ENCODE measurements at places on chromosomes 7 and 10.

DNA sequence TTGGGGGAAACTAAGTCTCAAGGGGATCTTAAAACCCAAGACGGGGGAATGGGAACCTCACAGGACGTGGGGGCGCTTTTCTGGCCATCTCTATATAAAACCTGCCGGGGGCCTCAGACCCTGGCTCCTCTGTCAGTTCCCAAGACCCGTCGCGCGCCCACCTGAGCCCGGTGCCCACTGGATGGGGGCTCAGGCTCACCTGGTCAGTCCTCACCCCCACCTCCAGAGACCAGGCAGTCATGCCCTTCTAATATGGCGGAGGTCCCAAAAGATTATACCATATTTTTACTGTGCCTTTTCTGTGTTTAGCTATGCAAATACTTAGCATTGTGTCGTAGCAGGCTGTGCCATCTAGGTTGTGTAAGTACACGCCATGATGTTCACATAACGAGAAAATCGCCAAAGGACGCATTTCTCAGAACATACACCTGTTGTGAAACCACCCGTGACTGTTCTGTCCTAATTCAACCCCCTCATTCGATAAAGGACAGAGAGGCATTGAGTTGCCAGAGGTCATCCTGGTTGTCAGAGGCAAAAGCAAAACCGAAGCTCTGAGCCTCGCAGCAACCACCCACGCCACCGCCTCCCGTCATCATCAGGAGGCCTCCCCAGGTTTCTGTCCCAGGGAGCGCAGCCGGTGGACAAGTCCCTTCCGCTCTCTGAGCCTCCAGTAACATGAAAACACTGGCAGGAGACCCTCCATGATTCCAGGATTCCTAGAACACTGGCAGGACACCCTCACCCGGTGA, 28.9 kb downstream of the OAT start:
- no peak for DNase-seq

- DNase-seq: no peak
Measured at GRCh38 chr7:644381-645305, 81.9 kb upstream of the DNAAF5 start.

DNA sequence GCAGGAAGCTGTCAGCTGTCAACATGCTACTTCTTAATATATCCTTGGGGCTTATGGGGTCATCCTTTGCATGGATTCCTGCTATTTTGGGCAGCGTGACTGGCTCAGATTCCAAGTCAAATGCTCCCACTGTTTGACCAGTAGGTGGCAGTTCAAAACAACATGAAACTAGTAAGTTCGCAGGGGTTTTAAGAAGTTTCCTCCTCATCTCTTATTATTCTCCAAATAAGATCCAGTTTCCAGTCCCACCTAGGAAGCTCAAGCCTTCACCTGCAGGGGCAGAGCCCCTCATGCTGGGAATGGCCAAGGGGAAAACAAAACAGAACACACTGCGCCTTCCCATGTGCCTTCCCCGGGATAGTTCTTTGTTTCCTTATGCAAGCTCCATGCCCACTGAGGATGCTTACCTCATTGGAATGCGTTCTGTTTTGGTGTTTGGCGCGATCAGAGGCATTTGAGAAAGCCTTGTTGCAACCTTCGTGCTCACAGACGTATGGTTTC, 259.8 kb downstream of the GLI3 start:
- DNase-seq: no peak

GRCh38 chr7:66664590-66665293, 36.1 kb downstream of the KCTD7 start:
- no peak for DNase-seq
